ENCODE measurements at places on chromosomes 7 and 10.

DNA sequence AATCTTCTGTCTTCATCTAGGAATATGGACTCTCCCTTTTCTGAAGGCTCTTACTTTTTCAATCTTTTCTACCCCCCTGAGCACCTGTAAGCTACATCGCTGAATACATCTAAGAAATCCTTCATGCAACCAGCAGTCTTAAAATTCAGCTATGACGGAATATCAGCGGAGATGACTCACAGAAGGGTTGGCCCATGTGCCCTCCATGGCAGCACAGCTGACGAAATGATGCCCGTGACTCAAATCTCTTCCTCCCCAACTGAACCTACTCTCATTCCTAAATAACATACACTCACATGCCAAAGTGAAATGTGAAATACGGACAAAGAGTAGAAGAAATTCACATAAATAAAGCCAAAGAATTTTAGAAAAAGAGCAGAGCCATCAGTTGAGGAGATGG lies 30.3 kb upstream of the NCAPG2 start:
- DNase-seq: no peak

DNA sequence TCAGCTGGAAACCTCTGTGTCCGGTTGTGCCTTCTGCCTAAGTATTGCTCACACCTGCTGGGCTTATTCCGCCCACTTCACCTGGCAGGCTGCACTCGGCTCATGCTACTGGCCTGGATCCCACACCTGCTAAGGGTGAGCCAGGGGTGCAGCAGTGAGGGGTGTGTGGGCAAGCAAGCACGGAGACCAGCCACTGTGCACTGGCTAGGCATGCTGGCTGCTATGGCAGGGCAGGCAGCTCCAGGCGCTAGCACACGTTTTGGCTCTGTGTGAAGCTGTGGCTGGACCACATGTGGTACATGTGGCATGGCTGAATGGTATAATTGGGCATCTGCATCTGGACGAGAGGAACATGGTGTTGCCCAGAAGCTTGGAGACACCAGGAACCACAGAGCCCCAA lies 940.7 kb downstream of the NRG3 start:
- DNase-seq: no peak

- no peak for DNase-seq
These were observed 66.0 kb upstream of the DUSP5 start for GRCh38 chr10:110431659-110432058.

- no peak for DNase-seq
These were observed 174.1 kb downstream of the KCNMA1 start for GRCh38 chr10:77463499-77463898.

DNA sequence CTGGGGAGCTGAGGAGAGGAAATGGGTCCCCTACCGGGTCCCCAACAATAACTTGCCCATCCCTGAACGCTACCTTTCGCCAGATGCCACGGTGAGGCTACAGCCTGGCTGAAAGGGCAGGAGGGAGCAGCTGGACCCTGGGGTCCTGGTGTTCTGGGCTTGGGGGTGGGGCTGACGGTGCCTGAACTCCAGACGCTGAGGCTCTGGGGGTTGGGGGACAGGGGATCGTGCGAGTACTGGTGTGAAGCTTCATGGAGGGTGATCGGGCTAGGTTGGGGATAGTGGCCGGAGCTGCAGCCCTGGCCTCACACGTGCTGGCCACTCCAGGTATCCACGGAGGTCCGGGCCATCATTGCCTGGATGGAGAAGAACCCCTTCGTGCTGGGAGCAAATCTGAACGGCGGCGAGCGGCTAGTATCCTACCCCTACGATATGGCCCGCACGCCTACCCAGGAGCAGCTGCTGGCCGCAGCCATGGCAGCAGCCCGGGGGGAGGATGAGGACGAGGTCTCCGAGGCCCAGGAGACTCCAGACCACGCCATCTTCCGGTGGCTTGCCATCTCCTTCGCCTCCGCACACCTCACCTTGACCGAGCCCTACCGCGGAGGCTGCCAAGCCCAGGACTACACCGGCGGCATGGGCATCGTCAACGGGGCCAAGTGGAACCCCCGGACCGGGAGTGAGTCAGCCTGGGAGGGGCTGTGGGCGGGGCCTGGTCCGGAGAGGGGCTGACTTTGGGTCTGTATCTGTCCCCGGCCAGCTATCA lies 8.3 kb downstream of the AEBP1 start:
- DNase-seq: no peak

- no peak for DNase-seq
These were observed 93.8 kb downstream of the GAD2 start for GRCh38 chr10:26310361-26310760.

GRCh38 chr7:82364671-82365070 lies 78.9 kb downstream of the CACNA2D1 start:
- no peak for DNase-seq

DNA sequence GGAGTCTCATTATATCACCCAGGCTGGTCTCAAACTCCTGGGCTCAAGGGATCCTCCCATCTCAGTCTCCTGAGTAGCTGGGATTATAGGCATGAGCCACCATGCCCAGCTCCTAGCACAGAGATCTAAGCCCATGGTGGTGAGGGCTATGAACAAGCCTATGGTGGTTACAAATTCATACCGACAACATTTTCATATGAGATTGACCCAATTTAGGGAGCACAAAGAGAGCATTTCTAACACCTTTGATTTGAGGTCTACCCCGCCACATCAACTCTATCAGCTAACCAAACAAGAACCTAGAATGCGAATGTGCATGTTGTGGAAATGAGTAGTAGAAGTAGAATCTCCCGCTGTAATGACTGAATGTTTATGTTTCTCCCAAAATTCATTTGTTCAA lies 14.2 kb upstream of the PRF1 start:
- no peak for DNase-seq

- no peak for DNase-seq
These were observed 24.1 kb upstream of the CDCA7L start for GRCh38 chr7:21969822-21970221.

DNA sequence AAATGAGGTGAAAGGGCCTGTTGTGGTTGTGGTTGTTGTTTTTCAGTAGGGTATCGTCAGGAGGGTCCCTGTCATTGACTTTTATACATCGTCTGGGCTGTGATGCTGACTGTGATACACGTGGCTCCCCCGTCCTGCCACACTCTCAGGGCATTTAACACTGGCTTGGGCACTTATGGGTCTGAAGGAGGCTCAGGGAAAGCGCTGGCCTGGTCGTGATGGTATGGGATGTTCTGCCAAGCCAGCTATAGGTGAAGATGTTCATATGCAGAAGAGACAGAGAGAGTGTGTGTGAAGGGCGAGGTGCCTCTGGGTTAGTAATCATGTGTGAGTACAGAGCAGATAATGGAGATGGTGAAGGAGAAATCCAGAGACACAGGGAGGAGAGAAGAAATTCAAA lies 158.5 kb downstream of the PRPF18 start:
- DNase-seq: no peak

DNA sequence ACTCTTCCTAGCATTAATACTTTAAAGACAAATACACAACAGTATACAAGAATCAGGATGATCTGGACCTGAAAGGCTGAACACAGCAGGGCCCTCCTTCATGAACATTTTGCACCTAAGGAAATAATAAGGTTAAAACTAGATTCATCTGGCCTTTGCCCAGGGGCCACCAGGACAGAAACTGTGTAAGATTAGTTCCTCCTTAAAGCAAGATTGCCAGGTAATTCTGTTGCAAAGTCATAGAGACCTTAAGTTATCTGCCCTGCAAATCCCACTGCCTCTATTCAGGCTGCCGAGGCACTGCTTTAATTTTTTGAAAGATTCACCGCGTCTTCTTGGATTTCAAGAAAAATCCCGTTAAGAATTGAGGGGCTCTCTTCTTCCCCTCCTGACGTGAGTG lies 1.6 kb upstream of the KIAA1217 start:
- DNase-seq: no peak

- no peak for DNase-seq
These were observed 489.8 kb downstream of the SDK1 start for GRCh38 chr7:3790803-3791202.

GRCh38 chr7:117087639-117088396 lies 134.5 kb downstream of the ST7 start:
- no peak for DNase-seq

- DNase-seq: no peak
These were observed 42.4 kb downstream of the STARD3NL start for GRCh38 chr7:38220452-38220851.

DNA sequence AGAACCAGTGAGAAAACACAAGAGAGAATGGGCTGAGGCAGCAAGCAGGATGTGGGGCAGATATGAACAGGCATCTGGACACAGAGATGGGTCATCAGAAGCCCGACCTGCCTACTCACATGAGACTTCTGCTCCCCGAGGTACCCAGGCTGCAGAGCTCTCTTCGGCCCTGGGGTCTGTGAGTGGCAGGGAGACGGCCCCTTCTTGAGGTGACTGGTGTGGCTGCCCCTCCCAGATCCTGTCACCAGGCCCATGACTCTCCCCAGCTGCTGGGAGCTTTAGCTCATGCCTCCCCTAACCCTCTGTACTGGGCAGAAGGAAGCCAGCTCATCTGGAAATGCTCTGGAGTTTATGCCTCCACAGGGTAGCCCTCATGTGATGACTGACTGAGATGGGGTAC lies 157.6 kb upstream of the PCBD1 start:
- no peak for DNase-seq

GRCh38 chr10:31697271-31698180 lies 231.1 kb downstream of the ARHGAP12 start:
- DNase-seq: no peak

DNA sequence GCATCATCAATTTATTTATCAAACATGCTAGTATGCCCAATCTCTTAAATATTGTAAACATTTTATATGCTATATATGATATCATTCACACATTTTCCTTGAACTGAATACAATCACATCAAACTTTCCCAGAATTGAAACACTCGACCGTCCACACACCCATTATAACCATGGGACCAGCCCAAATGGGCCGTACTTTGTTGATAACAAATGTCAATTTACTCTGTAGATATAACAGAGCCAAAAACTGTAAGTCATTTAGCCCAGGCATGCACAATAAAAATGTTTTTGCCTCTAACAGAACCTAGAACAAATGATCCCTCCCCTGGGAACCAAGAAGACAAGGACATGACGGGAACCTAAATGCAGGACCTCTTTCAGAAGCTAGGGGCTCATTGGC lies 683 bp upstream of the ANKRD22 start:
- no peak for DNase-seq

- no peak for DNase-seq
These were observed 65.8 kb downstream of the ADARB2 start for GRCh38 chr10:1671366-1672000.

DNA sequence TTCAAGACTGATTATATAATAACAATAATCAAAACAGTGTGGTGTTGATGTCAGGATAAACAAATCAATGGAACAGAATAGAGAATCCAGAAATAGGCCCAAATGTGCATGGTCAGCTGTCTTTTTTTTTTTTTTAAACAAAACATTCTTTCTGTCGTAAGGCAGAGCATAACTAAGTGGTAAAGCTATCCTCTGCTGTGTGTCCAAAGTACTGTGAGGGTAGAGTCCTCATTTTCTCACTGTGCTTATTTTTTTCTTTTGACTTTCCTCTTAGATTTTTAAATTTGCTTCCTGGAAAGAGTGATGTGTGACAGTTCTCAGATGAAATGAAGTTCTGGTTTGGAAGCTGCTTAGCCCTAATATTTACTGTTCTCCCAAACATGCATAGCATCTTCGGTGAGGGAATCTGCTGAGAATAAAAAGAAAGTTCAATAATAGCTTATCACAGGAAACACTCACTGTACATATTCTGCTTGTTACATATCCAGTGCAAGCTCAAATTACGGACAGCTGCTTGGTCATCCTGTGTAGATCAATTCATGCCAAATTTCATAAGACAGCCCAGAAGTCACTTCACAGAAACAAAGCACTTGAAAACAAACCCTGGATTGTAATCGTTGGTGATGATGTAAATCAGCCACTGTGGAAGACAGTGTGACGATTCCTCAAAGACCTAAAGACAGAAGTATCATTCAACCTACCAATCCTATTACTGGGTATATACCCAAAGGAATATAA lies 423.9 kb downstream of the NEBL start:
- DNase-seq: no peak

DNA sequence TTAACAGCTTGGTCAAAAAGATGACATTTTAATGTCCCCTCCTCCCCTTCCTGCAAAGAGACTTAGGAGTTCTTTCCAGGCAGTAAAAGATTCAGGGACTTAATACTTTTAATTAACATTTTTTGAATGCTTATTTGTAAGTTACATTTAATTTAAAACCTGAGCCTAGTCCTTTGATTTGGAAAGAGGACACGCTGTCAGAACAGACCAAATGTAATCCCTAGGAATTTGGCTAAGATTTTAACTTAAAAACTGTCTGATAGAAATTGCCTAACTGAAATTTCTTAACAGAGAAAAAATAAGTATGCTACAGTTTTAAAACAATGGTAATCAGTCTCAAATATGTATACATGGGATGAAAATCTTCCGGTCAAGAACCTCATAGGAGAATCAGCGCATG lies 98.5 kb downstream of the NRP1 start:
- no peak for DNase-seq

DNA sequence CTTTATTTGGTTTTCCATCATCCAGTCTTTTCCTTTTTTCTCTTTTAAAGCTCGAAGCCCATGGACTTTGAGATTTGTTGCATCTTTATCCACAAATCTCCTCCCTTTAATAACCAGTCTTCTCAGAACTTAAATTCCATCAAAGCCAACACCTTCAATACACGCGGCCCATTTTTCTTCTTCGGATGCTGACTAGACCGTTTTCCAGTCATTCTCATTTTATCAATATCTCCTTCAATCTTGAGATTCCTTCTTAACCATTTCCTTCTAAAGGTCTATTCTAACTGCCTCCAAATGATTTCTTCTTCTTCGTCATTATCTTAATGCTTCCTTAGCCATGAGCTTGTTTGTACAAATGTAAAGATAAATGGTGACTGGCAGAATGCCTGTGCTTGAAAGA lies 173.5 kb downstream of the BAMBI start:
- DNase-seq: no peak

DNA sequence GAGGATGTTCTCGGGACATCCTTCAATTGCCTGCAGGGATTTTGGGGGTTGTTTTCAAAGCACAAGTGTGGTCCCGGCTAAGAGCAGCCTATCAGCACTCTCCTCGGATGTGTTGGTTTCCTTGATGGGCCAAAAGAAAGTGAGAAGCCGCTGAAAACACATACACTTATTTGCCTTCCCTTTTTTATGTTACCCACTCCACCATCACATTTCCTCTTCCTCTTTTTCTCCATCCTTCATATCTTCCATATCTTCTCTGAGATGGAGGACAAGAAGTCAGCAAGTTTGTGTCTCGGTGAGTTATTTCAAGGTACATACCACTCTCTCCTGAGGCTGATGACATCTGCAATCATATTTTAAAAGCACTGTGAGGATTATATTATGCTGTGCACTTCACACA lies 64.0 kb downstream of the ZNF33B start:
- no peak for DNase-seq

- DNase-seq: no peak
These were observed 5.8 kb downstream of the MTPN start for GRCh38 chr7:135971366-135971725.

Measured in stimulated activated CD4-positive, alpha-beta T cell treated with anti-CD3 and anti-CD28 coated beads, Interleukin-12 subunit alpha, Interleukin-12 subunit beta, amount 100 ng/mL, for 4 hours (primary cell).